ENCODE measurements at places on chromosomes 3 and 15.

- no peak for ATAC-seq
- no peak overlapping the region for H3K4me3 ChIP-seq
- peaks cover 22% of the 10 kb centered on the region for H3K4me1 ChIP-seq
- no peak overlapping the region for H3K27ac ChIP-seq
- no peaks in the 10 kb centered on the region for H3K27me3 ChIP-seq
These were observed 17.0 kb upstream of the HES1 start for GRCh38 chr3:194118920-194119319.

DNA sequence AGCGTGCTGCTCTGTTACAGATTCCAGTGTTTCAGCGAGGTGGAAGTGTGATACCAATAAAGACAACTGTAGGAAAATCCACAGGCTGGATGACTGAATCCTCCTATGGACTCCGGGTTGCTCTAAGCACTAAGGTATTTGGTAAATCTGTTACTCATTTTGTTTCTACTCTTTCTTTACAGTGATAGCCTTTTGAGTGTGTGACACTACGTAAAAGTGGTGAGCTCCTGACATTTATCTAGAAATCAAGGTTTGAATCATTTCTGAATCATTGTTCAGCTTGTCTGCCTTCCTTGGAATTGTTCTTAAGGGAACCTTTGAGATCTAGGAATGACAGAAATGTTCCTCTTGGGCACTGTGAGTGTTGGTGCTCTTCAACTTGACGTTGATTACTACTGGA, 11.2 kb upstream of the CAPN3 start:
- H3K27me3 ChIP-seq: no peaks in the 10 kb centered on the region
- H3K4me1 ChIP-seq: no peaks in the 10 kb centered on the region
- ATAC-seq: no peak
- H3K36me3 ChIP-seq: peaks cover 87% of the 10 kb centered on the region
- H3K27ac ChIP-seq: no peak overlapping the region

DNA sequence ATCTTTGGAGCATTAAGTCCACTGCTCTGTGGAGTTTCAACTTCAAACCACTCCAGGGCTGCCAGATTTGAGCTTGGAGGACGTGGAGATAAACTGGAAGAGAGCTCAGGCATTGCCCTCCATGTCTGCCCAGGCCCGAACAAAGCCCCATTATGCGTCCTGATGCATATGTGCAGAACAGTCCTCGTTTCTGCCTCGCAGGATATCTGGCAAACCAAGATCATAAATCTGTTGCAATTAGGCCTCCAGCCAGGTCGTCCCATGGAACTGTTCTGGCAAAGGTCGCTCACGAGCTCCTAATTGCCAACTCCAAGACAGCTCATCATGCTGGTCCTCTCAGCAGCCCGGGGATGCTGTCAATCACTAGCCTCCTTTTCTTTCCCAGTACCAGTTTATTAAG, 91.2 kb downstream of the SEMA5B start:
- H3K36me3 ChIP-seq: no peaks in the 10 kb centered on the region
- H3K27me3 ChIP-seq: peaks cover 16% of the 10 kb centered on the region
- no peak overlapping the region for H3K27ac ChIP-seq
- no peak overlapping the region for H3K4me3 ChIP-seq
- no peak for ATAC-seq

GRCh38 chr3:8517487-8517886, 15.9 kb downstream of the LMCD1 start:
- no peaks in the 10 kb centered on the region for H3K27me3 ChIP-seq
- H3K36me3 ChIP-seq: peaks cover 13% of the 10 kb centered on the region
- H3K4me1 ChIP-seq: peaks cover 8% of the 10 kb centered on the region

GRCh38 chr15:83919978-83920510, 266.1 kb downstream of the ADAMTSL3 start:
- no peak for ATAC-seq
- no peak overlapping the region for H3K27ac ChIP-seq

- H3K27me3 ChIP-seq: no peaks in the 10 kb centered on the region
- peaks cover 32% of the 10 kb centered on the region for H3K36me3 ChIP-seq
- peaks cover 44% of the 10 kb centered on the region for H3K4me1 ChIP-seq
- no peak for ATAC-seq
- no peak overlapping the region for H3K27ac ChIP-seq
These were observed 11.0 kb downstream of the VILL start for GRCh38 chr3:38001456-38002081.

Measured in stimulated activated memory B cell treated with anti-CD40 and anti-IgM and Interleukin-4, amounts not matched to agents 10 μg/mL and 1 μg/mL and 100 μg/mL, for 72 hours (primary cell).